ENCODE measurements at places on chromosomes 3 and 15.

- DNase-seq, result no peak
Observed at GRCh38 chr3:157626817-157627216, 123.6 kb upstream of the VEPH1 start.

DNA sequence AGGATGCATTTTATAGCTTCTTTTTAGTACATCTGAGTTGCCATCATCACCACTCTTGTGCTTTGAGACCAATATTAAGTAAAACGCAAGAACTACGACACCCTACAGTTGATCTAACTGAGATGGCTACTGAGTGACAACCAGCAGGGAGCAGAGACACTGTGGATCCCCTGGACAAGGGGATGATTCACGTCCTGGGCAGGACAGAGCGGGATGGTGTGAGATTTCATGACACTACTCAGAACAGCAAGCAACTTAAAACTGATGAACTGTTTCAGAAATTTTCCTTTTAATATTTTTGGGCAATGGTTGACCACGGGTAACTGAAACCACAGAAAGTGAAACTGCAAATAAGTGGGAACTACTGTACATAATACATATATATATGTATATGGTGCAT, 299.2 kb downstream of the ADAMTS17 start:
- no peak for DNase-seq

GRCh38 chr3:114496874-114497273, 203.0 kb downstream of the TIGIT start:
- no peak for DNase-seq

DNA sequence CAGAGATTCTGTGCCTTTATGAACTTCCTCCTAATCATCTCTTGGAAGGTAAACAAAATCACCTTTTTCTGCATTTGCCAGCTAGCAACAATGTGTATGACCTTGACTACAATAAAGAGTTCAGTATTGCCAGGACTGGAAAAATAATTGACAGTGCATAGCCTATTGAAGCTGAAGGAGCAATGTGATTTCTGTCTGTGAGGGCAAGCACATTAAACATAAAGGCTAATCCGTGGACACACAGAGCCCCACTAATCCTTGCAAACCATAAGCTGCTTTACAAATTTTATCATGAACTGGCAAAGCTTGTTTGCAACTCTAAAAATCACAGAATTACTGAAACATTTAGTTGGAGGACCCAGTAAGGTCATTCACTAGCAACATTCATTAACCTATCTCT, 563.8 kb downstream of the PYDC2 start:
- DNase-seq, result no peak

DNA sequence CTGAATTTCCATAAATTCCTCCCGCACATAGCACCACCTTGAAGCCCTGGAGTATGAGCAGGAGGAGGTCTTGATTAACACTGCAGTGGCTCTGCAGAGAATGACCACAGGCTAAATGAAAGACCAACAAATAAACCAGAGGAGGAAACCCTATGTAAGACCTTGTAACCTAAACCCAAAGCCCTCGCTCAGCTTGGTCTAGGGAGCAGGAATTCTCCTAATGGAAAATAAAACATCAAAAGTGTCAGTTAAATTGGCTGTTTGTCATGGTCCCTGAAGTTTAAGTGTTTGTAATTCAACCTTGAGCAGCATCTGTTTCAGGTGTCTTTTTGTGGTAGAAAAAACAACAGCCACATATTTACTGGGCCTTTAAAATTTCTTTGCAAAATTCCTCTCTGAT, 9.2 kb upstream of the UBE2Q2 start:
- DNase-seq, result no peak

DNA sequence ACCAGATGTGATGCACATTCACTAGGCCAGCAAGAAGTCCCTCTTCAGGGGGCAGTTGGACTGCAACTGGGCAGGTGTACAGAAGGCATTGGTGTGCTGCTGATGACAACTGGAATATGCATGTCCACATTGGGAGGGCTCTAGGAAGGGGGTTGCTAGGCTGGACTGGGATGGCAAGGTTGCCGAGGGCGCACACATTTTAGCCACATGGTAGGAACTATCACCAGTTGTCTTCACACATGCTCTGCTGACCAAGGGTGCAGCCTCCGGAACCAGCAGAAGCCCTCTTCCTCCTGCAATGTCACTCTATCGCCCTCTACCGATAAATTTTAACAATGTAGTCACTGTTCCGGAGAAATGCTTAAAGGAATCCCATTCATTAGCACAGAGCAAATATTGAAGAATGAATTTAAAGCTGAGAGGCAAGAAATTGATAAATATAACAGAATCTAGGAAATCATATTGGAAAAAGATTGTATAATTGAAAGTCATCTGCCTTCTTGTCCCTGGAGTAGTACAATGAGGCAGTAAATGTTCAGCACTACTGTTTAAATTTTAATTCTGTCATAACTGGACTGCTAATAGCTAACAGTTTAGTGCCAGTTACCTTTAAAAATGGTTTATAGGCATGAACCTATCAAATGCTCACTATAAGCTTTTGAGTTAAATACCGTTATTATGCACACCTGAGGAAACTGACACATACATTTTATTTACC, 22.6 kb upstream of the LYSMD4 start:
- DNase-seq, result peak; percentile 68

DNA sequence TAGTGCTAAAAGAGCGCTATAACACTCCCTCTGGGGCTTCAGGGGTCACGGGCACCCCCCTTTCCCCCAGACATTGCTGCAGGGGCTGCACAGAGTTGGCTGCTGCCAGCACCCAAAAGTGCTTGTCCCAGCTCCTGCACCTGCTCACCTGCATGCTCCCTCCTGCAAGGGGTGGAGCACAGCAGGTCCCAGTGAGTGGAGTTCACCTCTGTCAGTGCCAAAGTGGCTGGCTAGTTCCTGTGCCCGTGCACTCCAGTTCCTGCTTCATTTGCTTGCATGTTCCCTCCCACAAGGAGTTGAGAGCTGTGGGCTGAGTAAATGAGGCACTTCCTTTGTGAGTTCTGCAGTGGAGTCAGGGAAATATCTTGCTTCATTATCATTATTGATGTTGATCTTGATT, 476.9 kb downstream of the SQOR start:
- no peak for DNase-seq

- no peak for DNase-seq
Observed at GRCh38 chr3:114404590-114404989, 110.8 kb downstream of the TIGIT start.

DNA sequence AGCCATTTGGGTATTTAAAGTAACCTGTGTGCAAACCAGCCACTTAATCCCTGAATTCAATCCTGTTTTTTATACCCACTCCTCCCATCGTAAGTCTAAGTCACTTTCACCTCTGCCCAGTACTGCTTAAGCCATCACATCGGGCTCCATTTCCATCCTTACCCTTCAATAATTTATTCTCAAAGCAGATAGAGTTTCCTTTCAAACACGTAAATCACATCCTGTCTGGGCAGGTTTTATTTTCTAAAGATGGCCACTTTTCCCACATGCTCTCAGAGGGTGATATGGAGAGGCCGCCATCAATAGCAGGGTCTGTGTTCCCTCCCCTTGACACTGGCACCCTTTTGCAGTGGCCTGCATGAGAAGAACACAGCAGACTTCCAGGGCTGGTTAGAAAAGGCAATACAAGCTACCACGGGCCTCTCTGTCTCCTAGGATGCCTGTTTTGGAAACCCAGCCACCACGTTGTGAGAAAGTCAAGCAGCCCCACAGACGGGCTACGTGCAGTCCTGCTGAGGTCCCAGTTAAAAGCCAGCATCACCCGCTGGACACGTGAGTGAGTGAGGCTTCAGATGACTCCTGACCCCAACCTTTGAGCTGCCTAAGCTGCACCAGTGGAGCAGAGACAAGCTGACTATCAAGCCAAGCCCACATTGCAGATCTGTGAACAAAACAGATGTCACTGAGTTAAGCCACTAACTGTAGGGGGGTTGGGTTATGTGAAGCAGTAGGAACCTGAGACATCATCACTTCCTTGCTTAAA, 241.8 kb upstream of the SLCO3A1 start:
- no peak for DNase-seq

GRCh38 chr15:77619883-77620282, 12.8 kb downstream of the LINGO1 start:
- no peak for DNase-seq

DNA sequence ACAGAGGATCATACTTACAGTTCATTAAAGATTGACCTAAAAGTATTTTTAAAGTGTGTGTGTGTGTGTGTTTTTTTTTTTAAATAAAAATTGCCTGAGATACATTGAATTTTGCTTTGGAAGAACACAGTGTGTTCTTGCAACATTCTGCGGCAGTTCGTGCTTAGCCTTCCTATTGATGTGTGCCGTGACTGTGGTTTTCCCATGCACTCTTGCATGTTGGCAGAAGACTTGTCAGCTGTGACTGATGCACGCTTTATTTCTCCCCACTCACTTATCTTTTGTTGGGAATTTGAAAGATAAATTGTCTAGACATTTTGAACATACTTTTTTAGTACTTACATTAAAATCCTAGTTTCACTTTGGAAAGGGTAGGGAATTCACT, 136.3 kb upstream of the LRRFIP2 start:
- DNase-seq, result no peak

GRCh38 chr3:134371542-134372324, 2.5 kb downstream of the AMOTL2 start:
- DNase-seq, result peak; percentile 33

DNA sequence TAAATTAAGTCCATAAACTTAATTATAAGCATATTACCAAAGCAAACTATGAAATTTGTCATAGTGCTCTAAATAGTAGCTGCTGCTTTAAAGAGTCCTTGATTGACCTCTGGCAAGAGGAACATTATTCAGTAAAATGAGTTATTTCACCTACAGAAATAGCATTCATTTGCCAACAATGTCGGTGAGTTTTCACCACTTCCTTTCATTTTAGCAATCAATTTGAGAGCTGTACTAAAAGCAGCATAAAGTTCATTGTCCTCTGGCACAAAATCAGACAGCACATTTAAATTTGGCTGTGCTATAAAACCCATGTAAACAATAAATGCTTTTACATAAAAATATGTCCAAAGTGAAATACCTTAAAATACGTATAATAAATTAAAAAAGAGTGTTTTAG, 1515.7 kb downstream of the SI start:
- no peak for DNase-seq

- no peak for DNase-seq
Observed at GRCh38 chr3:115102046-115102445, 45.0 kb downstream of the ZBTB20 start.

DNA sequence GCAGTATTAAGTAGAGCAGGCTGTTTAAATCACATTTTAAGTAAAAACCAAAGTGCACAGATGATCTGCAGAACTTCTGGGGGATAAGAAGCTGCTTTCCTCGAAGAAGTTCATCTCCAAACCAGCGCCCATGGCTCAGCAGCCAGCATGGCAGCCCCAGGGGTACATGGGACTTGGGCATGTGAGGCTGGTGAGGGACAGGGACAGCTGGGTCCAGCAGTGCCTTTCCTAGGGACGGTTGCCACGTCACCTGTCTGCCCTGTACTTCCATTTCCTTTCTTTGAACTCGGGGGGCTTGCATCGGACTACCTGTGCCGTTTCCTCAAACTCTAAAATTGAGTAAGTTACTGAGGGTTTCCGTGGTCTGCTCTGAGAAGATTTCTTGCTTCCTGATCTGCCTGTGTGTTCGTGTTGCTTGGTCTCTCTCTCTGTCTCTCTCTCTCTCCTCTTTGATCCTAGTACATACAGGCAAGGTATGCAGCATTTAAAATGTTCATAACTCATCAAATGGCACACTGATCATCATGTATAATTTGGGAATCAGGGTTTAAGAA, 67.6 kb downstream of the IGF1R start:
- DNase-seq, result no peak

DNA sequence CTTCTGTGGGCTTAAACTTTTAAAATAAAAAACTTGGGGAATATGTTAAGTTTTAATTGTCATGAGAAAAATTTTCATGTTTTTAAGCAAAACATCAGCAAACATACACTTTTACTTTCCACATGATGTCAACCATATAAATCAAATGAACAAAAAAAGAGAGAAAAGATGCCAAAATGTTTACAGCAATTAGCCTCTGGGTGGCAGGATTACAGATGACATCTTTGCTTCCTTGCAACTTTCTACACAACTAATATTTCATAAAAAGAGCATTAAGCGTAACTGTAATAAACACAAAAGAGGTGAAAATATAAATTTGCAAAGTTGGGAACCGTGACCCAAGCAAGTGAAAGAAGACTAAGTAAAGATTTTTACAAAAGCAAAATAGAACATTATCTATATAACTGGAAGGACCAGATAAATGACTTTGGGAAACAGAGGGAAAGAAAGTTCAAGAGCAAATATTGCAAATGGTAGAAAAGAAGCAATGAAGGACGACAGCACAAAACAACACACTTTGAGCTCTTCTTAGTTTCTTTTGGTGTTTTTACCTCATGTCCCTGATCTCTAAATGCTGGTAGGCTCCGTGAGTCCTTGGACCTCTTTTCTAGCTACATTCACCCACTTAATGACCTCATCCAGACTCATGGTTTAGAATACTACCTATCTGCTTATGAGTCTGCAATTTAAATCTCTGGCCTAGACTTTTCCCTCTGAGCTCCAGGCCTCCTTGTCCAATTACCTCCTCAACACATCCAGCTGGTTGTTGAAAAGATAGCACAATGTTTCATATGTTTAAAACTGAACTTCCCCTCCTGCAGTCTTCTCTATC, 9.4 kb downstream of the TP53BP1 start:
- no peak for DNase-seq

DNA sequence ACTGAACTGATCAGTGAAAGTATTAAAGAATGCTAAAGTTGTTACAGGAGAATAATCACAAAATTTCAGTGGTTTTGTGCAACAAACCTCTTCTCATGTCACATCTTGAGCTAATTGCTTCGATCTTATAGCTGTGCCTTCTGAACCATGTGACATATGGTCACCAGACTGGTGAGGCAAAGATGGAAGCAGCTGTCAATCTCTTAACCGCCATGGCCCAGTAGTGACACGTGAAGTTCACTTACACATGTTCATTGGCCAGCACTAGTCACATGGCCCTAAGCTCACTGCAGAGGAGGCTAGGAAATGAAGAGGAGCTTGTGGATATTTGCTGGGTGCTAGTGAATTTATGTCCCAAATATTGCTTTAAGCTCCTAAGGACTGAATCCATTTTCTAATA, 32.5 kb downstream of the BOC start:
- DNase-seq, result no peak

DNA sequence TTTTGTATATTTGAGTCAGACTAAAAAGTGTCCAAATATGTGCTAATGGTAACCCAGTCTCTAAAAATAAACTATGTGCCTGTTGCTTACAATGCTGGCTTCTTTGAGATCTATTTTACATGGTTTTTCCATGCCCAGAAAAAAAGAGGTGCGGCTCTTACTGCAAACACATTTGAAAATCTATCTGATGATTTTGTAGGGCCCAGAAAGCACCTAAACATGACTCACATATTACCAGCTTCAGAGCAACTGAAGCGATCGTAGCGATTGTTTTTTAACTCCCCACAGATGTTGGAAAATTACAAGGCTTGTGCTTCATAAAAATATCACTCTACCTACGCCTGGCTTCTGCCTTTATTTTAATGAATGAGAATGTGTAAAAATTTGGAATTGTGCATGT, 53.5 kb downstream of the SUCNR1 start:
- no peak for DNase-seq
